ENCODE measurements at places on chromosomes 1 and 21.

- DNase-seq, result no peak
- H3K27ac ChIP-seq, result no peak overlapping the region
- H3K4me1 ChIP-seq, result peaks cover 40% of the 10 kb centered on the region
- H3K27me3 ChIP-seq, result no peaks in the 10 kb centered on the region
- no peak overlapping the region for H3K4me3 ChIP-seq
These were observed 7.5 kb downstream of the TAF1A start for GRCh38 chr1:222582099-222582774.

DNA sequence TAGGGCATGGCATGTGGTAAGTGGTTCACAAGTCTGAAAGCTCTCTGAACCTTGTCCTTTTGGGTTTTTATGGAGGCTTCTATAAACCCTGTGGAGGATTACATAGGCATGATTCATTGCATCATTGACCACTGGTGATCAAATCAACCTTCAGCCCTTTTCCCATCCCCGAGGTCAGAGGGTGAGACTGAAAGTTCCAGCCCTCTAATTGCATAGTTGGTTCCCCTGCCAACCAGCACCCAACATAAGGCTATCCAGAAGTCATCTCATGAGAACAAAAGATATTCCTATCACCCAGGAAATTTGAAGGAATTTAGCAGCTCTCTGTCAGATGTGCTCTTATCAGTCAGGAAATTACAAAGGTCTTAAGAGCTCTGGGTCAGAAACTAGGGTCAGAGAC lies 89.5 kb upstream of the ARTN start:
- peaks cover 12% of the 10 kb centered on the region for H3K4me1 ChIP-seq
- H3K27ac ChIP-seq, result no peak overlapping the region
- H3K27me3 ChIP-seq, result no peaks in the 10 kb centered on the region

DNA sequence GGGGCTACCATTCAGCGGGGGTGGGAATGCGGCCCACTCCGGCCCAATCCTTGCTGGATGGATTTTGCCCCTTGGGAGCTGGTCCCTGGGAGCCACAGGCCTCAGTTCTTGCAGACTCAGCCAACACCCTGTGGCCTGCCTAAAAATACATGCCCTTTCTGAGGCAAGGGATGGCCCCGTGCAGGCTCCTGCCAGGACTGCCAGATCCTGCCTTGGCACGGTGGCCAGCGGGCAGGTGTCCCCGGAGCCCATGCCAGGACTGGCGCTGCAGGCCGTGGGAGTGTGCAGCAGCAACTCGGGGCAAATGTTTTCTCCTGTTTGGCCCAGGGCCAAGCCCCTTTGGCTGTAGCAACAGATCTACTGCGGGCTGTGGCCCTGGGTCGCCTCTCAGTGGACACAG lies 1.6 kb upstream of the PANK4 start:
- no peaks in the 10 kb centered on the region for H3K36me3 ChIP-seq
- H3K4me3 ChIP-seq, result no peak overlapping the region
- H3K4me1 ChIP-seq, result peaks cover 38% of the 10 kb centered on the region

DNA sequence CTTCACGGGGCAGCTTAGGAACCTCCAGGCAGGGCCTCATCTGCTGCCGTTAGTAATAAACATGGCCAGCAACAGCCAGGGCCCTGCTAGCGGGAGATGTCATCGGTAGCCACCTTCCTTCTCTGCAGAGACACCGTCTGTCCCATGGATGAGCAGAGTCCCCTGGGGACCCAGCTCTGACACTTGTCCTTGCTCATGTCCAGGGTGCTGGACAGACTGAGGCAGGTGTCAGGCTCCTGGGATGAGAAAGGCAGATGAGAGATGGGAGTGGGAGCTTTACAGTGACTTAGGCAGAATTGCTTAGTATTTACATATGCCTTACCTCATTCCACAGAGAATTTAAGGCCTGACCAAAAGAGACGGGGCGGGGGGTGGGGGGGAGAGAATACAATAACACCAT lies 25.0 kb downstream of the CAPN2 start:
- H3K27me3 ChIP-seq, result no peaks in the 10 kb centered on the region
- H3K36me3 ChIP-seq, result peaks cover 2% of the 10 kb centered on the region
- DNase-seq, result no peak
- peaks cover 2% of the 10 kb centered on the region for H3K4me1 ChIP-seq
- H3K27ac ChIP-seq, result no peak overlapping the region

DNA sequence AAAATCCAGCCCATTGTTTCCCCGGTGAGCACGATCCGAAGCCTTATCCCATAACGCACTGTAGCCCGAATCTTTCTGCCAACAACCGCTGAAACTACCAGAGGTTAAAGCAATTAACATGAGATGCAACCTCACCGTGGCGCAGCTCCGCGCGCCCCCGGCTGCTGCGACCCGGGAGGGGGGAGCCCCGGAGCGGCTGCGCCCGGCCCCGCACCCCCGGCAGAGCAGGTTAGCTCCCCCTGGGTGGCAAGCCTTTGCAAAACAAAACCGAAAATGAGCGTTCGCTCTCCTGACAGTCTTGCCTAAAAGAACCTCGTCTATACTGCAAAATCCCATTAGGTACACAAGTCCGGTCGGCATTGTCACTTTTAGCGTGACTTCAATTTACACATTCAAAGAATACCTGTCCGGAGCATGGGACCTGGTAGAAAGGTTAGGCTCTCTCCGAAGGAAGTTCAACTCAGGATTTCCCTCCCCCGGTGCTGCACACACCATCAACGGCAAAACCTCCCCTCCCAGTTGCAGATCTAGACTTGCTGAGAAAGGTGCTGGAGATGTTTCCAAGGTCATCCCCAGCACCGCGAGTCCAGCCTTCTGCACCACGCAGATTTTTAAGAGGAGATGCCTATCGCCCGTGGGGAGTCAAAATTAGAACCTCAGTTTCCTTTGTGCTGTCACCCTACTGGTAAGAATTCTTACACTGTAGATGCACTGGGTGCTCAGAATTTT lies 107.5 kb downstream of the ZNF281 start:
- H3K4me1 ChIP-seq, result peaks cover 30% of the 10 kb centered on the region
- H3K4me3 ChIP-seq, result peak overlapping the region; percentile 81

DNA sequence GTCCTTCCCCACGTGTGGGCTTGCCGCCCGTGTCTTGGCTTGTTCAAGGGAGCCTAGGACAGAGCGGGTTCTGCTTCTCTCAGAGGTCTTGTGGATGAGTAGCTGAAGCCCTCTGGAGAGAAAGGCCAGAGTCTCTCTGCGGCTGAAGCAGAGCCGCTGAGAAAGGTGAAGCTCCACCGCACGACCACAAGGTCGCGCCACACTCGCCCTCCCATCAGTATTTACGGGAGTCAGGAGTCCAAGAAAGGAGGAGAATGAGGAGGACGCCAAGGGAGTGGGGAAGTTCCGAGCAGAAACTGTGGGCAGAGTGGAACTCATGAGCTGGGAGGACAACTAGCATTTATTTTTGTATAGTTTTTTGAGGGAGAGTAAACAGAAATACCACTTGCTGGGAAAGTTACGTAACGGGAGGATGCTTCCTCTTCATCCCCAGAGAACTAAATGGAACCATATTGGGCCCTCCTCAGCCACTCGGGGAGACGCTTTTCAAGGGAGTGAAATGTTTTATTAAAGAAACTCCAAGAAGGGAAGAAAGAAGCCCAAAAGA lies 51.6 kb upstream of the HAO2 start:
- peaks cover 7% of the 10 kb centered on the region for H3K27me3 ChIP-seq
- DNase-seq, result no peak
- no peak overlapping the region for H3K4me3 ChIP-seq

- H3K4me1 ChIP-seq, result no peaks in the 10 kb centered on the region
- H3K36me3 ChIP-seq, result peaks cover 3% of the 10 kb centered on the region
- no peak overlapping the region for H3K27ac ChIP-seq
- no peak for DNase-seq
These were observed 93.6 kb downstream of the SNRPE start for GRCh38 chr1:203954788-203955552.

DNA sequence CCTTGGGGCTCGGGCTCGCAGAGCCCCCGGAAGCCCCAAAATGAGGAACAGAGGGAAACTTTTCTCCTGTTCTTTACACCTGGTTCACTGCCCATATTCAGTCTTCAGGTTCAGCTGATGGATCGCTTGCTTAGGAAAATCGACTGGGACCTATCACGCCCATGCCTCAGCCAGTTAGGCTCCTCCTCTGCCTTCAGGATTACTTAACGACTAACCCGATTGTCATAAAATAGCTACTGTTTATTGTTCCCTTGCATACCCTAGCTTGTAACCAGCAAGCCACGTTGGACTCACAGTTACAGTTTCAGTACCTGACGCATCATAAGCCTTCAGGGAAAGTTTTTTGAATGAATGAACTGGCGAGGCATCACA lies 692 bp downstream of the TARDBP start:
- H3K36me3 ChIP-seq, result peaks cover 37% of the 10 kb centered on the region
- peak overlapping the region; percentile 89 for H3K27ac ChIP-seq
- H3K27me3 ChIP-seq, result no peaks in the 10 kb centered on the region
- peaks cover 32% of the 10 kb centered on the region for H3K4me1 ChIP-seq
- H3K4me3 ChIP-seq, result peak overlapping the region; percentile 91

- H3K4me3 ChIP-seq, result no peak overlapping the region
- H3K27ac ChIP-seq, result no peak overlapping the region
- peaks cover 2% of the 10 kb centered on the region for H3K4me1 ChIP-seq
- H3K27me3 ChIP-seq, result no peaks in the 10 kb centered on the region
- DNase-seq, result no peak
These were observed 1621.1 kb downstream of the MRPL39 start for GRCh38 chr21:23986214-23986613.

Data from activated naive CD8-positive, alpha-beta T cell treated with anti-CD3 and anti-CD28 coated beads, Interleukin-2, amount 50 U/mL, for 24 hours (primary cell).